ENCODE measurements at places on chromosomes 5 and 9. TPM values are rescaled to one million over a fixed set of nuclear protein-coding genes. Genes with fewer than 3 reads are reported as not detected.

Gene THOC3
- 26.1 TPM for total RNA-seq

Gene HTR1A
- total RNA-seq: not detected

Gene FAM221B
- not detected for total RNA-seq

Gene SPINK13
- total RNA-seq: not detected

Gene SPATA9
- total RNA-seq: 1.3 TPM

Gene PCDHB12
- under 0.01 TPM for total RNA-seq

Gene COL27A1
- total RNA-seq: 23.3 TPM

Gene SLC1A3
- 1.3 TPM for total RNA-seq

Gene CCL19
- total RNA-seq: not detected

Gene NUTM2G
- total RNA-seq: not detected

Gene SAPCD2
- total RNA-seq: 5.2 TPM

Gene POMT1
- total RNA-seq: 36.3 TPM

Gene NDST1
- 87.2 TPM for total RNA-seq

Gene RRAGA
- total RNA-seq: 55.3 TPM

Gene LCN9
- not detected for total RNA-seq

Gene DIRAS2
- total RNA-seq: 1.3 TPM

Gene ARHGAP26
- total RNA-seq: 1.7 TPM

Gene CDH18
- under 0.01 TPM for total RNA-seq

Gene ASB6
- 16.8 TPM for total RNA-seq

Gene TMEM174
- total RNA-seq: not detected

Gene IRGM
- total RNA-seq: 0.32 TPM

Gene NKD2
- total RNA-seq: 2.2 TPM

Gene NDUFB6
- 43.6 TPM for total RNA-seq

Gene CRHBP
- not detected for total RNA-seq

Gene IFNA2
- total RNA-seq: not detected

Gene LYRM7
- 6.0 TPM for total RNA-seq

Gene MSX2
- total RNA-seq: 0.32 TPM

Gene MTX3
- total RNA-seq: 13.2 TPM

Gene ITGA2
- 35.0 TPM for total RNA-seq

Gene SNX18
- total RNA-seq: 51.0 TPM

Gene SKP1
- 164 TPM for total RNA-seq

Gene CSF1R
- total RNA-seq: under 0.01 TPM

Gene TAF11L5
- not detected for total RNA-seq

Gene PCDHB6
- under 0.01 TPM for total RNA-seq

Gene RASEF
- 0.97 TPM for total RNA-seq

Gene LIX1
- total RNA-seq: under 0.01 TPM

Gene PLPPR1
- not detected for total RNA-seq

Gene ZNF608
- 8.4 TPM for total RNA-seq
